Hindlimb muscle (tissue), 1 donor: ENCODE measurements at places on chromosomes 16 and 17. TPM values are rescaled to one million over a fixed set of nuclear protein-coding genes. Genes with fewer than 3 reads are reported as not detected.

GRCh38 chr16:88540346-88540977, 29.7 kb upstream of the ZC3H18 start:
- no peak for DNase-seq

- DNase-seq: no peak
Observed at GRCh38 chr17:58276423-58276822, 4.3 kb downstream of the MPO start.

GRCh38 chr16:12876778-12877177, 24.6 kb upstream of the SHISA9 start:
- DNase-seq: no peak

- no peak for DNase-seq
Observed at GRCh38 chr17:1041746-1042145, 44.8 kb downstream of the TIMM22 start.

GRCh38 chr17:71085238-71086033, 916.1 kb downstream of the KCNJ2 start:
- DNase-seq: no peak

- no peak for DNase-seq
Observed at GRCh38 chr16:68090130-68090529, 5.0 kb downstream of the NFATC3 start.

DNA sequence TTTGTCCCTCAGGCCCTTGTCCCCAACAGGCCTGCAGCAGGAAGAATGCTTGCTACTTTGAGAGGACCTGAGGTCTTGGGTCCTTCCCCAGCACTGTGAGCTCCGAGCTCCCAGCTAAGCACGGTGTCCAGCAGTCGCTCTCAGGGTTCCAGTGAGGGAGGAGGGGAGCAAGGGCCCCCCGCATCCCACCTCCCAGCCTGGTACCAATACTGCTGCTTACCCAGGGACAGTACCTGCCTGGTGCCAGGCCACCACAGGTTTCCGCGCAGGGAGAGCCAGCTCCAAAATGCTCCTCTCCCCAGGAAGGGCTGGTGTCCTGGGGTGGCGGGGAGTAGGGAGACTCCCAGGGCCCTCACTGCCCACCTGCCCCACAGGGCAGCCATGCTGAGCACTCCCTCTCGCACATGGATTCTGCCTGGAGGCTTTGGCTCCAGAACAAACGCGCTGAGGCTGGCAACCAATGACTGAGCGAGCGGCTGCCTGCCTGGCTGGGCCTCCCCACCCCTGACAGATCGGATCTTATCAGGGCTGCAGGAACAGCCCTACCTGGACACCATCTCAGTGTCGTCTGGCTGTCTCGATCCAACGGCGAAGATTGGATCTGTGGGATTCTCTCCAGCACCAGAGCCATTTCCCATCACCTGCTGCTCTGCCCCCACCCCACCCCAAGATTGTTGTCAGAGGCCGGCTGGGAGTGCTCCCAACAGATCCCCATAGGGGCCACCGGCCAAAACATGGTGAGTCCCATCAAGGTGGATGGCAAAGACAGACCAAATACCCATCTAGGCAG, 2.4 kb downstream of the DOK4 start:
- no peak for DNase-seq

GRCh38 chr17:40579471-40579870, 14.2 kb upstream of the CCR7 start:
- no peak for DNase-seq

- DNase-seq: no peak
Observed at GRCh38 chr17:50556803-50557202, 3.7 kb upstream of the CACNA1G start.

DNA sequence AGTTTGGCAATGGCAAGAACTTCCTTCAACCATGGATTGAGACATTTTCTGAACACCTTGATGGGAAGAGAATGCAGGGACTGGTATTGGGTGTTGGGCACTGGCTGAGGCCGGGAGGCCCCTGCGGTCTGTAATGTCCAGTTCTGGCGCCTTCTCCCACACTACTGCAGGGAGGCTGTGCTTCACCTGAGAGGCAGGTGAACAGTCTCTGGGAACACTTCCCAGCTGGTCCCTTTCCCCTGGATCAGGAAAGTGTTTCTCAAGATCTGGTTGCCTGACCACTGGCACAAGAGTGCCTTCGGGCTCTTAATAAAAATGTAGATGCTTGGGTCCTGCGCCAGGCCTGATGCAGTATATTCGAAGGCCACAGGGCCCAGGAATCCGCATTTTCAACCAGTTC, 28.5 kb upstream of the NAT9 start:
- no peak for DNase-seq

DNA sequence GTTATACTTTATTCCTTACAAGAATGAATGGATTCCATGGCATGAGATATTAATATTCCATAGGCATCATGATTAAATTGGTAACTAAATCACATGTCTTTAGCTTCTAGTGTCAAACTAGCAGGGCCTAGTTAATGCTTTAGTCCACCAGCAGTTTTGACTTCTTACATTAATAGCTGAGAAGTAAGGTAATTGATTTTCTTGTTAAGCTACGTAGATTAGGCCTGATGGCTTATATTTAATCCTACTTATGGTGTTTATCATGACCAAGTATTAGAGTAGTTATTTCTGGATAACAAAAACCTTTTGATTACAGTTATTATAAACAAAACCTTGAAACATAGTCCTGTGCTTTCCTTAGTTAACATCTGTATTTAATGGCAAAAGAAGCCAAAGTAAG, 184.5 kb downstream of the TANC2 start:
- no peak for DNase-seq

GRCh38 chr16:11396241-11397048, 51.2 kb downstream of the RMI2 start:
- DNase-seq: peak; percentile 74

GRCh38 chr17:47291242-47291873, 32.4 kb upstream of the EFCAB13 start:
- no peak for DNase-seq

KRTAP4-1 gene
- not detected for polyA plus RNA-seq

HAP1 gene
- polyA plus RNA-seq: 0.05 TPM

ABCC11 gene
- not detected for polyA plus RNA-seq

CD68 gene
- polyA plus RNA-seq: 55.2 TPM

TMEM219 gene
- 61.2 TPM for polyA plus RNA-seq

NOG gene
- 6.3 TPM for polyA plus RNA-seq

ZNF597 gene
- 1.8 TPM for polyA plus RNA-seq

METTL2A gene
- polyA plus RNA-seq: 18.4 TPM

KRT40 gene
- 3.9 TPM for polyA plus RNA-seq

HLF gene
- 8.1 TPM for polyA plus RNA-seq

MYH2 gene
- 48.2 TPM for polyA plus RNA-seq

MT1A gene
- polyA plus RNA-seq: not detected

DNASE1L2 gene
- 1.1 TPM for polyA plus RNA-seq

KRT20 gene
- polyA plus RNA-seq: not detected

C17orf100 gene
- polyA plus RNA-seq: 3.6 TPM
